ENCODE measurements at places on chromosomes 1 and 21. TPM values are rescaled to one million over a fixed set of nuclear protein-coding genes. Genes with fewer than 3 reads are reported as not detected.

The INSRR gene
- total RNA-seq: not detected

DNA sequence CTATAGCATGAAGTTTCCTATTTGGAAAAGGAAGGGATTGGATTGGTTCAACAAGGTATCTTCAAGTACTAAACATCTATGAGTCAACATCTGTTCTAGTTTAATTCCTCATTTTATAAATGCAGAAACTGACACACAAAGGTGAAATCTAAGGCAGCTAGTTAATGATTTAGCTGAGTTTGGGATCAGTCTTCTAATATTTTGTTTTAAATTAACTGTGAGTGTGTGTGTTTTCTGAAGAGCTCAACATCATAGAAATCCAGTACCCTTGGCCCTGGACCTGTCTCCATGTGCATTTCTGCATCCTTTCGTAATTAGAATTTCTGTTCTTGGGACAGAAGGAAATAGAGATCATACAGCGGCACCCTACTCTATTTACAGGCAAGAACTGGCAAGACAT, 105.9 kb downstream of the RGS2 start:
- no peak for DNase-seq

The F13B gene
- total RNA-seq: not detected

- no peak for DNase-seq
These were observed 21.6 kb downstream of the GABPA start for GRCh38 chr21:25756190-25756932.

- DNase-seq: peak; percentile 84
These were observed at the start of gene IRF6 for GRCh38 chr1:209805875-209806760. IRF6 (minus strand) TSS chr1:209806142; CDS start chr1:209801413, 4,729 bp downstream.

GRCh38 chr1:206962272-206962671, 8.0 kb downstream of the FCAMR start:
- no peak for DNase-seq

The UBE2U gene
- total RNA-seq: not detected

DNA sequence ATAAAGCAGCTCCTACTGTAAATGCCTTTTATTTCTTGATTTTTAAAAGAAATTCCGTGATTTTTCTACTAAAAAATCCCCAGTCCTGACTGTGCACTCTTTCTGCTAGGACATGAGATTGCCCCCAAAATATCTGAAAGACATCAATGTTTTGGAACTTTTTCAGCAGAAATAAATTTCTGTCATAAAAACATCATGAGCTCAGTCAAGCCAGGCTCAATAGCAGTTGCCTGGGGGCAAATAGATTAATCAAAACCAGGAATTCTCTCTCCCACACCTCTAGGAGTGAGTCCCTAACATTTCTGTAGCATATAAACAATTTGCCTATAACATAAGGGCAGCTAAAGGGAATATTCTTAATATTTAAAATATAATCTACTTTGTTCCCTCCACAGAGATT, 654.1 kb downstream of the PTPRC start:
- DNase-seq: no peak

DNA sequence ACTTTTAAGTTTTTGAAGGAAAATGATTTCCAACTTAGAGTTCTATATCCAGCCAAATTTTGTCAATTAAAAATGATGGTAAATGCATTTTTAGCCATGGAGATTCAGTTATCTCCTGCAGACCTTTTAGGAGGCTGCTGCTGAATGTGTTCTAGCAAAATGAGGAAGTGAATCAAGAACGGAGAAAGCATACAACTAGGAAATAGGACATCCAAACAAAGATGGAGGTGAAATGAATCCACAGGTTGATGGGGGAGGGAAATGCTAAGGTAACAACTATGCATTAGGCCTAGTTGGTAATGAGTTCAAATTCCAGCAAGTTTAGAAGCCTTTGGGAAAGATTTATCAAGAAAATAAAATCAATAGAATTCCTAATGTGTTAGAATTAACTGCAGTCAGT, 80.5 kb downstream of the FNBP1L start:
- no peak for DNase-seq

The NBPF8 gene
- 8.4 TPM for total RNA-seq

DNA sequence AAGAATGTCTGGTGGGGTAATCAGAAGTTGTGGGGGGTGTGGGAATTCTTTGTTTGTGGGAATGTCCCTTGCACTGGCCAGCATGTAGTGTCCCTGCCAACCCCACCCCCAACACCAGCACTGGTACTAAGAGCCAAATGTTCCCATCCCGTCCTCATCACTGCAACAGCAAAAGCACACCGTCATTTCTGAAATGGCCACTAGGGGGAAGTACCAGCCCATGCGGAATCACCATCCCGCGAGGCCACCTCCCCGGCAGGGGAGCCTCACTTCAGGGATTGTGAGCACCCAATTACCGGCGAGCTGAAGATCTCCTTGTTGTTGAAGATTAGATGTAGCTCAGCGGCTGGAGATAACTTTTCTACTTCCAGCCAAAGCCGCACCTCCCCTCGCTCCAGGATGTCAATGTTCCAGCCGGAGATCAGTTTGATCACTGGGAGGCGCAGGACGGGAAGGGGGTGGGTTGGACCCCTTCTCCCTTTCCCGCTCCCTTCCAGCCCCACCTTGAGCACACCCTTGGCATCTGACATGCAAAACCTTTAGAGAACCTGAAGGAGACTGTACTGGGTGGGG, 41.0 kb downstream of the MYOM3 start:
- DNase-seq: peak; percentile 79
